NCI-H2081 treated with DMSO at 0.1 percent for 48 hours (cell line): ENCODE measurements at places on chromosomes 11 and 22.

- no peak for DNase-seq
These were observed 16.4 kb downstream of the SPATA19 start for GRCh38 chr11:133828871-133829270.

GRCh38 chr22:29914991-29915533 is 32.1 kb downstream of the MTMR3 start:
- DNase-seq: no peak

DNA sequence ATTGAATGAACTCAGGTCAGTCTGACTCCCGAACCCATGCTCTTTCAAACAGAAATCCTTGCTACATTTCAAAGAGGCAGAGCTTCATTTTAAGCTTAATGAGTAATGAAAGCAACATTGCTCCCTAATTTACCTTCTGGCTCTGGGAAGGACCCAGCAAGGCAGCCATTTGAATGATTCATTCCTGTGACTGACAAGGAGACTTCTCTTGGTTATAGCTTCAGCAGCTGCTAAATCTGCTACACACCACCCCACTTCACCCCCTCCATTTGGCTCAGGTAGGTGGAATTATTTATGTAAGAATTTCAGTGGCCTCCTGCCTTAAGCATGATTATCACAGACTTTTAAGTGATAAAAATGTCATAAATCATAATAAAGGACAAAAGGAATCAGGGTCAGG is 117.7 kb downstream of the KCNC1 start:
- DNase-seq: no peak

- no peak for DNase-seq
These were observed 2.5 kb downstream of the TSG101 start for GRCh38 chr11:18524248-18524647.

GRCh38 chr22:32232191-32232830 is 22.8 kb downstream of the SLC5A4 start:
- no peak for DNase-seq

- DNase-seq: no peak
These were observed 4.2 kb downstream of the MRGPRF start for GRCh38 chr11:69008737-69009440.
